ENCODE measurements at places on chromosomes 11 and 22. TPM values are rescaled to one million over a fixed set of nuclear protein-coding genes. Genes with fewer than 3 reads are reported as not detected.
A peak's percentile ranks its signal among the peaks of the same experiment; 100 is the strongest.

DNA sequence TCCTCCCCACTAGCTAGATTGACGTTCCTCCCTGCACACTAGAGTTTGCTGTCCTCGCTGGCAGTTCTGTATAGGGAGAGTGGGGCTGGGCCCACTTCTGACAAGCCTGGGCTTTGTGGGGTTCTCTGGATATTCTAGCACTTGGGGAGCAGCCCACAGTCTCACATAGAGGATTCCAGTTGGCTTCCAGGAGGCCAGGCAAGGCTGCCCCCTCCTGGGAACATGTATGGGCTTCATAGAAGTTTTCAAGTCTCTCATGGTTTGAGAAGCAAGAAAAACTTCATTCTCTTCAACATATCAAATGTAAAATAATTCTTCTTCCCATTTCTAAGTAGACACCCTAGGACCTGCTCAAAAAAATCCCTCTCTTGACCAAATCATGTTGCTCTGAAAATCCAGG is 87.5 kb downstream of the NAV2 start:
- H3K4me3 ChIP-seq = no peak overlapping the region
- DNase-seq = no peak
- peaks cover 27% of the 10 kb centered on the region for H3K4me1 ChIP-seq

- H3K4me1 ChIP-seq = no peaks in the 10 kb centered on the region
- DNase-seq = no peak
- H3K36me3 ChIP-seq = peaks cover 2% of the 10 kb centered on the region
- H3K27me3 ChIP-seq = no peaks in the 10 kb centered on the region
These were observed 58.1 kb downstream of the WNT11 start for GRCh38 chr11:76148231-76148630.

The RAG2 gene
- not detected for total RNA-seq

- H3K4me3 ChIP-seq = no peak overlapping the region
- peaks cover 4% of the 10 kb centered on the region for H3K4me1 ChIP-seq
- peaks cover 33% of the 10 kb centered on the region for H3K36me3 ChIP-seq
- H3K27ac ChIP-seq = no peak overlapping the region
- no peak for DNase-seq
- no peaks in the 10 kb centered on the region for H3K27me3 ChIP-seq
These were observed 189.8 kb upstream of the PITPNB start for GRCh38 chr22:28108851-28109250.

GRCh38 chr11:114447892-114448291 is 8.6 kb downstream of the REXO2 start:
- no peak overlapping the region for H3K4me3 ChIP-seq
- H3K36me3 ChIP-seq = peaks cover 54% of the 10 kb centered on the region
- H3K4me1 ChIP-seq = no peaks in the 10 kb centered on the region
- no peaks in the 10 kb centered on the region for H3K27me3 ChIP-seq
- H3K27ac ChIP-seq = no peak overlapping the region

GRCh38 chr11:20177136-20177535 is 16.9 kb upstream of the DBX1 start:
- H3K36me3 ChIP-seq = no peaks in the 10 kb centered on the region
- no peak overlapping the region for H3K4me3 ChIP-seq
- H3K27me3 ChIP-seq = no peaks in the 10 kb centered on the region
- H3K4me1 ChIP-seq = no peaks in the 10 kb centered on the region
- DNase-seq = no peak
- no peak overlapping the region for H3K27ac ChIP-seq

The P2RY6 gene
- total RNA-seq = 0.90 TPM

DNA sequence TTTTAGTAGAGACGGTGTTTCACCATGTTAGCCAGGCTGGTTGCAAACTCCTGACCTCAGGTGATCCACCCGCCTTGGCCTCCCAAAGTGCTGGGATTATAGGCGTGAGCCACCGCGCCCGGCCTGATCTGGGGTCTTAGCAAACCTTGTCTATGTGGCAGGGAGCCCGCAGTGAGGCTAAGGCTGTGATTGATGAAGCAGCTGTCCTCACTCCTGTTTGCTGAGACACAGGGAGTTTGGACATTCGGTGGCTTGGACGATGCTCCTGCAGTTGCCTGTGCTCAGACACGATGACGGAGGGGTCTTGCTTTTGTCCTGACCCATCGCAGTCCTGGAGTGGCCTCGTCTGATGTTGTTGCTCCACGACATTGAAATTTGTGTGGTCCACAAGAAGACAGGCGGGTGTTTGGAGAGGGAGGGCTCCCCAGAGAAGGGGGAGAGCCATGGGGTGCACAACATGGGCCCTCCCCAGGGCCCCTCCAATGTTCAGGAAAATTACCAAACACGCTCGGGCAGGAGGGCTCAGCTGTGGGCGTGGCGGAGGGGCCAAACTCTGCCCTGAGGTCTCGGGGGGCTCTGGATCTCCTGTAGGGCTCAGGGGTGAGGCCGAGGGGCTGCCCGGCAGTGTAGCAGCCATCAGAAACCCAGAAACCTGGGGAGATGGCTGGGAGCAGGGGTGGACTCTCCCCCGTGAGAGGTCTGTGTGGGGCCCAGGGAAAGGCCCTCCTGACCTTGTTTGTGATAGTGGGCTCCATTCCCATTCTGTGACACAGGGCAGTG is 41.8 kb upstream of the PRR5 start:
- H3K36me3 ChIP-seq = no peaks in the 10 kb centered on the region
- peaks cover 7% of the 10 kb centered on the region for H3K4me1 ChIP-seq
- H3K27me3 ChIP-seq = no peaks in the 10 kb centered on the region
- no peak overlapping the region for H3K4me3 ChIP-seq

DNA sequence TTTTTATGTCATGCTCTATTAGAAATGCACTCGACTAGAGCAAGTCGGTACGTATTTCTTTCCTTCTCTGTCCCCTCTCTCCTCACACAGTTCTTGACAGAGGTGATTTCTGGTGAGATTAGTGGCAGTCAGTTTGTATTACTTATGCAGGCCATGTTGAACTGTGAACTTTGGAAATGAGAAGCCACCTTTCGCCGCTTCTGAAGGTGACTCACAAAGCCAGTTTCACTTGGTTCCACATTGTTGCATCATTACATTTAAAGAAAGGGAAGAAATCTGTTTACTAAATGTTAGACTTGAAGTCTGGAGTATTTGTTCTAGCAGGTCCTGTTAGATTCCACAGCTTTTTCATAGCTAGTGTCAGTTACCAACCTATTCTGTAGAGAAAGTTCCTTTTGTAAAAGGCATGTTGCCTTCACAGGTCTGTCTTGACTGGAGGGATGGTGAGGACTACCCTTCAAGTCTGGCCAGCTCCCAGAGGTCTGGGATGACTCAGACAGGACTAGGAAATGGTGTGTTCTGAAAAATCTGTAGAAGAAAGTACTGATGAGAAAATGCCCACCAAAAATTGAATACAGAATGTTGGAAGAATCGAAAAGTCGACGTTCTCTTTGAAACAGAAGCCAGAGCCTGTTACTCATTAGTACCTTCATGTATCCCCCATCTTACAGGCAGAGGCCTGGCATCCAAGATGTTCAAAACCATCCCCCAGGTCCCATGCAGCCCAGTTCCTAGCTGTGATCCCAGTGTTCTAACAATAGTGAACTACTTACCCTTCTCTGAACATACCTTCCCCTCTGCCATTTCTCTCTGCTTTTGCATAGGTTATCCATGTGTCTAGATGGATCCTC is 181.4 kb downstream of the DBX1 start:
- no peak overlapping the region for H3K4me3 ChIP-seq
- DNase-seq = no peak

GRCh38 chr11:102347462-102348370 is 702 bp downstream of the BIRC2 start:
- no peaks in the 10 kb centered on the region for H3K36me3 ChIP-seq
- no peak for DNase-seq
- H3K27me3 ChIP-seq = no peaks in the 10 kb centered on the region
- H3K4me3 ChIP-seq = peak overlapping the region; percentile 64
- H3K4me1 ChIP-seq = peaks cover 53% of the 10 kb centered on the region
- H3K27ac ChIP-seq = peak overlapping the region; percentile 99

DNA sequence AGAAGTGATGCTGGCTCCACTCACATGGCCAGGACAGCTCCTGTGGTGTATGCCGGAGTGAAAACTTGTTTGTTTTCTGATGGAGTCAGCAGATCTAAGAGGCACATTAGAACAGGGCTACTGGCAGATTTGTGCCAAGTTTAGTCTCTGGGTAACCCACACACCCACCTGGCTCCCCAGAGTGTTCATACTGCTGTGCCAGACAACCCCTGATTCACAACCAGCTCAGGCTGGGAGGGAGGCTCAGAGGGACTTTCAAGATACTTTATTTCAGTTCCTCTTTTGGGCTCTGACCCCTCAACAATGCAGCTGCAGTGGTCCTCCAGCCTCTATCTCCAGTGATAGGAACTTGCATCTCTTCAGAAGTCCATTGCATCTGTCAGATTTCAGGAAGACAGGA is 8.5 kb downstream of the NTM start:
- H3K27ac ChIP-seq = no peak overlapping the region
- no peaks in the 10 kb centered on the region for H3K36me3 ChIP-seq
- peaks cover 7% of the 10 kb centered on the region for H3K27me3 ChIP-seq

GRCh38 chr22:43823911-43824665 is 12.0 kb upstream of the EFCAB6 start:
- peaks cover 3% of the 10 kb centered on the region for H3K4me1 ChIP-seq
- H3K27me3 ChIP-seq = peaks cover 37% of the 10 kb centered on the region
- H3K36me3 ChIP-seq = no peaks in the 10 kb centered on the region

All from tibial nerve (tissue), 4 donors.